HCT116 (cell line): ENCODE measurements at places on chromosomes 5 and 9. TPM values are rescaled to one million over a fixed set of nuclear protein-coding genes. Genes with fewer than 3 reads are reported as not detected.

GRCh38 chr9:114410910-114411309 lies 23.1 kb upstream of the AKNA start:
- H3K4me3 ChIP-seq, result no peak overlapping the region
- H3K27me3 ChIP-seq, result no peaks in the 10 kb centered on the region
- no peak overlapping the region for H3K27ac ChIP-seq
- H3K4me1 ChIP-seq, result no peaks in the 10 kb centered on the region
- DNase-seq, result no peak

DNA sequence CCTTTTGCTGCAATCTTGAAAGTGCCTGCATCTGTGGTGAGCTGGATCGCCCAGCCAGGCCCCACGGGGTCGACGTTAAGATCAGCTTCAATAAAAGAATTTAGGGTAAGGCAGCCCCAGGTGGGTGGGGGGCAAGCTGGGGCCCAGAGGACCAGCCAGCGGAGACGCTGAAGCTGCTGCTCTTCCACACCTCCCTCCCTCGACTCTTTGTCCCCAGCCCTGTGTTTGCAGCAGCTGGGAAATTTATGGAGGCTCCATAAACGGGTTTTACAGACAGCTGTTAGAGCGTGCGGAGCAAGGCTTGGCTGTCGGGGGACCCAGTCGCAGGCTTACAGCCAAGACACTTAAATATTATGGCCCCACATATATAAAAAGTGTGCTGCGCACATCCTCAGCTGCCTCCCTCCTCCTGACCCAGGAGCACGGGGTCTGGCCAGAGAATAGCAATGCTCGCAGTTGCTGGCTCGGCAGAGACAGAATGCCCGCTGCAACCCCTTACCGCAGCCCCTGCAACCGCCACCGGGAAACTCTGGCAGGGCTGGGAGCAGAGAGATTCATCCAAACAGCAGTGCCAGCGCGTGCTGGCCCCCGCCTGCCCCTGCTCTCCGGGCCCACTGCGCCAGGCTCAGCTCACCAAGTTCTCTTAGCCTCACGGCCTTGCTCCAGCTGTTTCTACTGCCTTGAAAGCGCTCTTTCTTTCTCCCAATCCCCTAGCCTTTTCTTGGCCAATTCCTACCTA lies 28.4 kb upstream of the MVB12B start:
- no peak for DNase-seq
- H3K27ac ChIP-seq, result no peak overlapping the region
- H3K4me1 ChIP-seq, result peaks cover 29% of the 10 kb centered on the region

DNA sequence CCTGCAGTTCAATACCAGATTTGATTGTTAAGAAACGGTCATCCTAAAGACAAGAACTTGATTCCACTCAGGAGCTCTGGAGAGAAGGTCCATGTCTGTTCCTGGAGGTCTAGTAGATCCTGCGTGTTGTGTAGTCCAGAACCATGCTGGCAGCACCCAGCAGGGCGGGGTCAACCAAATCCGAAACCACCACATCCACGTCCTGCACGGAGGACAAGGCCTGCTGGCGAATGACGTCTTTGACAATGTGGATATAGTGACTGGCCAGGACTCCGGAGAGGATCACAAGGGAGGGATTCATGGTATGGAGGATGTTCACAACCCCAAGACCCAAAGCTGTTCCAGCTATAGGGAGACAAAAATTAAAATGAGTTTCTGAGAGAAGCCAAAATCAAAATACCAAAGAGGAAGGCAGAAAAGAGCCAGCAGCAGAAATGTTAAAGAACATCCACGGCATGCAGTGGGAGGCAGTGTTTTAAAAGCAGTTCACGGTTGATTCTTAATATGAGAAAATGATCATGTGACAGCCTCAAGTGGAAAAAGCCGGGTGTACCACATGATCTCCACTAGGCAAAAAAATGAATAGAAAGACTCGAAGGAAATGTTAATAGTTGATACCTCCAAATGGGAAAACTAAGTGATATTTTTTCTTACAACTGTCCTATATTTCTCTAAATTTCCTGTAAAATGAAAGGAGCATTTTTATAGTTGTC lies 26.7 kb downstream of the CLTA start:
- H3K4me3 ChIP-seq, result no peak overlapping the region
- no peaks in the 10 kb centered on the region for H3K27me3 ChIP-seq
- no peaks in the 10 kb centered on the region for H3K4me1 ChIP-seq
- no peak overlapping the region for H3K27ac ChIP-seq
- no peak for DNase-seq
- peaks cover 17% of the 10 kb centered on the region for H3K36me3 ChIP-seq

GRCh38 chr5:110900829-110901228 lies 162.0 kb downstream of the SLC25A46 start:
- no peaks in the 10 kb centered on the region for H3K36me3 ChIP-seq
- DNase-seq, result no peak
- H3K4me3 ChIP-seq, result no peak overlapping the region
- no peak overlapping the region for H3K27ac ChIP-seq
- no peaks in the 10 kb centered on the region for H3K4me1 ChIP-seq

- H3K4me1 ChIP-seq, result peaks cover 13% of the 10 kb centered on the region
- H3K27ac ChIP-seq, result no peak overlapping the region
- no peak overlapping the region for H3K4me3 ChIP-seq
- no peaks in the 10 kb centered on the region for H3K27me3 ChIP-seq
- no peaks in the 10 kb centered on the region for H3K36me3 ChIP-seq
- DNase-seq, result no peak
Observed at GRCh38 chr9:128001779-128002298, 21.1 kb upstream of the EEIG1 start.

GRCh38 chr9:68841276-68842052 lies 136.4 kb downstream of the PIP5K1B start:
- no peaks in the 10 kb centered on the region for H3K36me3 ChIP-seq
- H3K4me1 ChIP-seq, result no peaks in the 10 kb centered on the region
- no peak overlapping the region for H3K4me3 ChIP-seq
- no peak for DNase-seq
- H3K27ac ChIP-seq, result no peak overlapping the region

The TAF11L10 gene
- not detected for total RNA-seq
